Body of pancreas (tissue), 4 donors: ENCODE measurements at places on chromosomes 5 and 9.

DNA sequence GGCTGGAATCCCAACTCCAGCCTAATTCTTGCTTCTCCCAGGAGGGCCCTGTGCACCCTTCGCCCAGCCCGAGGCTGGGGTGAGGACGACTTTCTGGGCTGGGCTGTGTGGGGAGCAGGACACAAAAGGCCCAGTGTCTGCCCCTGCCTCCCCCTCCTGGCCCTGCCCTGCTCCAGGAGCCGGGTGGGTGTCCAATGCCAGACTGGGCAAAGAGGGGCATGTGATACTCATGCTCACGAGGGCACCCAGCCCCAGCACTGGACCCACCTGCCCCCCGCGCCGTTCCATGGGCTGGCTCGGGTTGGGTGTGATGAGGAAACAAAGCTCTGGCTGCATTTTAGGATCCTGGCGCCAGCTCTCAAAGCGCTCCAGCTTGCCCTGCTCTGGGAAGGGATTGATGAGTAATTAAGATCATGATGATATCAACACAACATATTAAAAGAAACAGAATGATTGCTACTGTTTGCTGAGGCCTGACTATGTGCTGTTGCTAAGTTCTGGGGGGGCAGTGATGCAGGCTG is 30.7 kb downstream of the LHX2 start:
- DNase-seq = no peak

- peak; percentile 5 for DNase-seq
These were observed 85.0 kb upstream of the COL5A1 start for GRCh38 chr9:134556531-134557068.

GRCh38 chr5:142605611-142606010 is 80.3 kb downstream of the FGF1 start:
- no peak for DNase-seq

DNA sequence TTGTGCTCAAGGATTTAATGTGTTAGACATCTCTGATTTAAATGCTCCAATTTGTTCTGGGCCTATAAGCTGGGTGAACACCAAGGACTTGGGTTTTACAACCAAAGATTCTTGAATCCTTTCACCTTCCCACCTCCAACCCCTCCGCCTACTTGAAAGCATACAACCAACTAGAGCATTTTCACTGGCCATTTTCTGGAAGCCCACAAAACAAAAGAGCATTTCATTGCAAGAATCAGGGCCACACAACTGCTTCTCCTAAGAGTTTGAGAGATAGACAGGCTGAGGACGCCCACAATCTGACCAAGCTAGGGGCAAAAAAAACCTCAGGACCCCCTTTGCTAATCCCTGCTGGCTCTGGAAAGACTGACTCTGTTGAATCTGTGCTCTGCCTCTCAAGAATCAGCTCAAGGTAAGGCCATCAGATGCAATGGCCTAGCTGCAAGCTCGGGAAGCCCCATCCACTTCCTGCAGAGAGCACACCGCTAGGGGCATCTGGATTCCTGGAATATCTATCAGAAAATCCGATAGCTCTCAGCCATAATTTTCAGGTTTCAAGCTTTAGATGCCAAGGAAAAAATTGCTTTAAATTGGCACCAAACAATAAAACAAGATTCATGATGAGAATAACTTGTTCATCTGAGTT is 57.7 kb downstream of the RETREG1 start:
- DNase-seq = no peak

DNA sequence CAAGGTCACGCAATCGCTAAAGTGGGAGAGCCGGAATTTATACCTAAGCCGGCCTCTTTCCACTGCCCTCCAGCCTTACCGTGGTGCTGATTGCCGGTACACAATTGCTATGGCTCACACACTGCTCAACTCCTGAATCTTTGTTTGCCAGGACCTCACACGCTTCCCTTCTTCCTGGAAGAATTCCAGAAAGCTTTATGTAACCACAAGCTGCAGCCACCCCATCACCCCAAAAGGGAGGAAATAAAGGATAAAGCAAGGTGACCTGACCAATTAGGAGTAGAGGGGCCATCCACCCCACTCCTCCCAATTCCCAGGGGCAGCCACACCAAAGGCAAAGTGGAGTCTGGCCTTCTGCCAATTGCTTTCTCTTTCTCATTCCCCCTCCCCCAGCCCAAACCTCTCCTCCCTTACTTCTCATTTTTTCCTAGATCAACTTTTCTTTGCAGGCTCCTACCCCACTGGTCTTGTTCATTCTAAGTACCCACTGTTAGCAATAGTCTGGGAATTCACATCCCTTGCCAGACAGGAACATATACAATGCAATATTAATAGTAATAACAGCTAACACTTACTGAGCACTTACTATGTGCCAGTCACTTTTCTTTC is 18.0 kb upstream of the CDC23 start:
- peak; percentile 33 for DNase-seq

DNA sequence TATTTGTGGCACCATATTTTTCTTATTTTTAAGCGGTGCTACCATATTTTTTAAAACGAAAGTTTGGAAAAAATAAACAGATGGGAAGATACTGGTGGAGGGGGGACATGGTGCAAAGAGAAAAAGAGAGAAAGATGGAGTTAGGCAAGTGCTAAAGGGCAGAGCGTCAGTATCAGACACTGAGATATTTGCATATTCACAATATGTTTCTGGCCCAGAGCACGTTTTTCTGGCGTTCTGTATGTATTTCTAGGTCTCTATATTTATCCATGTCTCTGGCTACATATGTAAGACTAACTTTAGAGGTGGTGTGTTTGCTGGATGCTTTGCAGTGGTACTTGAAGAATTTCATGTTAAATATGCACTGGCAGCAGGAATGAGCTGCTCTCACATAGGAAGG is 414.0 kb downstream of the TLE4 start:
- no peak for DNase-seq

DNA sequence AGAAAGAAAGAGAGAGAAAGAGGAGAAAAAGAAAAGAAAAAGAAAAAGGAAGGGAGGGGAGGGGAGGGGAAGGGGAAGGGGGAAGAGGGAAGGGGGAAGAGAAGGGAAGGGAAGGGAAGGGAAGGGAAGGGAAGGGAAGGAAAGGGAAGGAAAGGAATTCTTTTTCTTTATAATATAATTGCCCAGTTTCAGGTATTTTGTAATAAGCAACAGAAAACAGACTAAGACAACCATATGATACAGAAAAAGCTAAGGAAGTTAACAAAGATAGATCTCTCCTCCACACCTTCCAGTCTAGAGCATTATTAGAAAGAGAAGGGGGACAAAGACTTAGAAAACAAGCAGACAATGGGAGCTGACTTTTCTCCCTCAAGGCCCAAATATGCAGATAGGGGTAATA is 31.0 kb downstream of the MEIKIN start:
- DNase-seq = no peak

- DNase-seq = no peak
These were observed 37.5 kb upstream of the PPP1R26 start for GRCh38 chr9:135442075-135442474.

DNA sequence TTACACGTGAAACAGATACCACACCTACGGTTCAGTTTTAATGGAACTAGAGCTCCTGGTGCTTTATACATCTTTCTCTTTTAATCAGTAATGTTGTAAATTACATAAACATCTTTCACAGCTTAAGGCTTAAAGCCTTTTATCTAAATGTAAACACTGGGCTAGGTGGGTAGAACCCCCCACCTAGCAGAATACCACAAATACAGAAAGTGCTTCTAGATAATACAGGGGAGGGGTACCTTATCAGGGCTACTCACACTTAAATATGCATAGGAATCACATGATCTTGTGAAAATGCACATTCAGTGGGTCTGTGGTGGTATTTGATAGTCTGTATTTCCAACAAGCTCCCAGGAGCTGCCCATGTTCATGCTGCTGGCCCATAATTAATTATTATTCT is 256.4 kb upstream of the TARS1 start:
- DNase-seq = no peak

- DNase-seq = no peak
These were observed 548 bp downstream of the CDC14B start for GRCh38 chr9:96619124-96619465.

GRCh38 chr9:77433675-77434445 is 214.3 kb downstream of the GNA14 start:
- DNase-seq = peak; percentile 77

DNA sequence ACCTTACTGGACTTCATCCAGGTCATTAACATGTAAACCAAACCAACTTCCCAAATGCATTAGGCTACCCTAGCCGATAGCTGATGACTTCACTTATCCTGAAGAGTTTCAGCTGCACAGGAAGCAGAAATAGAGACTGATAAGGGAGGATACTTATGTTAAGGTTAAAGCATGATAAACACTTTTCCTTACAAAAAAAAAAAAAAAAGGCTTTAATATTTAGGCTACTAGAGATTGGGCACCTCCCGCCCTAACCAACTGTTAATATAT is 1.6 kb upstream of the MEF2C start:
- DNase-seq = no peak

DNA sequence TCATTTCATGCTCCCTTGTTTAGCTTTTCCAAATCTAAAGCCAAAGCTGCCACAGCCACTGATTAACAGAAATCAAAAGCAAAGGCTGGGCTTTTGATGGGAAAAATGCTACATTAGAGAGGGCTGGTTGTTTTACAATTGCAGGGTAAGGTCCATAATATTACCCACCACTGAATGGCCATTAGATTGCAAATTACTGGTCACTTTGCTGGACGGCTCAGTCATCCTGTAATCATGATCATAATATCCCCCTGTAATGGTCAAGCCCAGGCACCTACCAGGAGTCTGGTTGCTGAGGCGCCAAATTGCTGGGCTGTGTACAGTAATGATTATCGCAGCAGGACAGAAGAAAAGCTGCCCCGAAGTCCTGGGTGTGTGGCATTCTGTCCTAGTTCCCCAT is 286.5 kb downstream of the ZSWIM6 start:
- no peak for DNase-seq

DNA sequence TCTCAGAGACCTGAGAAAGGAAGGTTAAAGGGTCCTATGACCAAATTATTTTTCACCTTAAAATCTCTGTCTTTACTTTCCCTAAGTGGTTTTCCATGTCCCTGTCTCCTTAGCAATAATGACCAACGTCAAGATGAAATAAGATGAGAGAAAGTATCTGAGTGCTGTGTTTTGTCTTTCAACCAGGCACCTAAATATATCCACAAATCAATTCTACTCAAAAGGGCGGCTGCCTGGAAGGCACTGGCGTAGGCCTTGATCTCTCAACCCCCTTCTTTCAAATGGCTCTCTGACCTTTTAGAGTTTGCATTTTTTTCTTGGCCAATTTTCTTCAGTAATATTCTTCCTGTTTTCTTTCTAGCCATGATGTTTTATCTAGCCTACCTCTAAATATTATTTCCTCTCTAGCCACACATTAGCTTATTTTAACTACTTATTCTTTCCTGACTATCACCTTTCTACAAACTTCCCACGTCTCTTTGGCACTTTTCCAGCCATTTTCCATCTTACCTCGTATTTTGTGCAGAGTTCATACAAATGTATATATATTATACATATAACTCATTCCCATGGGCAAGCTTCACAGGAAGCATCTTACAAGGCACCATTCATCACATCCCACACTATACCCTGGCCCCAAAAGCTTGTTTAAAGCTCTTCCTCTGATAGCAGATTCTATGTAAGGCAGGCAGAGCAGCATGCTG is 204.5 kb downstream of the SNX18 start:
- DNase-seq = no peak

- no peak for DNase-seq
These were observed 8.0 kb downstream of the CEP72 start for GRCh38 chr5:620152-620551.

- DNase-seq = no peak
These were observed 62.9 kb downstream of the FBXO38 start for GRCh38 chr5:148446611-148447010.

DNA sequence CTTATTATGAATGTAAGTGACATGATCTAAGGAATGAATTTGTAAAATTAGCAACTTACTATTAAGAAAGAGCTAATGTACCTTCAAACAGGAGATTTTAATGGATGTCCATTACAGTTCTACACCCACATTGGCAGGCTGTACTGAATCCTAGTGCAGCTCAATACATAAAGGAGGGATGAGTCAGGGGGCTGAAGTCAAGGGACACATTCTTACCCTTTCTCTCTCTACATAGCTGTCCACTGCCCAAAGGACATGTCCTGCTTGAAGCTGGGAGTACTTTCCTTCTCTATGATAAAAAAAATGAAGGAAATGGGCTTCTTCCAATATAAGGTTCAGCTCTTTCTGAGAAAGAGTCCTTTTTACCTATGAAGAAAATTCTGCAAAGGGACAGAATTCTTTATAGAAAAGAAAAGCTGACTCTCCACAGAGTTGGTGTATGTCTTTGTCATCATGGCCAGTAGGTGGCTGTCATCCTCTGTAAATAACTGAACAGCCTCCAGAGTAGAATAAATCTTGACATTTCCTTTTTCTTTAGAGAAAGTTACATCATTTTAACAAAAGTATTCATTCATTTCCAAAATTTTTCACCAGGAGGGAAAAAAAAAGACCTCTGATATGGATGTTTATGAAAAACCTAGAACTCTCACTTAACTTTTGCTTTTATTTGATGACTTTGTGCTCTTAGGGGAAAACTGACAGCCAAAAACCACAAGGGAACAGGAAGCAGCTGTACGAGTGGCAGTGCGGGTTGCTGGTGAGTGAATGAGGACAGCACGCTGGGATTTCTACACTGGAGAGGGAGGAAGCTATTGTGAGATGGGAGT is 13.1 kb upstream of the IFNA14 start:
- no peak for DNase-seq
